GF-D8 (cell line): ENCODE measurements at places on chromosomes 5 and 9.

- DNase-seq = no peak
Observed at GRCh38 chr9:72338631-72339030, 26.4 kb downstream of the ZFAND5 start.

GRCh38 chr5:9743507-9743906, 113.4 kb upstream of the TAS2R1 start:
- DNase-seq = no peak

- no peak for DNase-seq
Observed at GRCh38 chr5:68011801-68012200, 203.8 kb upstream of the PIK3R1 start.

DNA sequence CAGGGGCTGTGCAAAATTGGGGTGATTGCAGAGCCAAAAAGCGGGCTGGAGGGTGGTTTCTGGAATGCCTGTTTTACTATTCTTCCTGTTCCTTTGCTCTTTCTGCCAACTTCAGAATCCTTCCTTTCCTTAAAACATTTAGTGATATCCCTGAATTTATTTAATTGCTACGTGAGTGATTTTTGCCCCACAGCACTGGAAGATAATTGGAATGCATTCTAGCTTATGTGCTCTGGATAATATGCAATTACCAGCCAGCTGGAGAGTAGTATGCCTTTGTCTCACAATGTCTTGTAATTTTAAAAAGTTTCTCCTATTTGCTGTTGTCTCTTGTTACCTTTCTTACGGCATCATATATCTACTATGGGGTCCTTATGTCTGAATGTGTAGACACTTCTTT, 115.8 kb downstream of the SMARCA2 start:
- DNase-seq = no peak

DNA sequence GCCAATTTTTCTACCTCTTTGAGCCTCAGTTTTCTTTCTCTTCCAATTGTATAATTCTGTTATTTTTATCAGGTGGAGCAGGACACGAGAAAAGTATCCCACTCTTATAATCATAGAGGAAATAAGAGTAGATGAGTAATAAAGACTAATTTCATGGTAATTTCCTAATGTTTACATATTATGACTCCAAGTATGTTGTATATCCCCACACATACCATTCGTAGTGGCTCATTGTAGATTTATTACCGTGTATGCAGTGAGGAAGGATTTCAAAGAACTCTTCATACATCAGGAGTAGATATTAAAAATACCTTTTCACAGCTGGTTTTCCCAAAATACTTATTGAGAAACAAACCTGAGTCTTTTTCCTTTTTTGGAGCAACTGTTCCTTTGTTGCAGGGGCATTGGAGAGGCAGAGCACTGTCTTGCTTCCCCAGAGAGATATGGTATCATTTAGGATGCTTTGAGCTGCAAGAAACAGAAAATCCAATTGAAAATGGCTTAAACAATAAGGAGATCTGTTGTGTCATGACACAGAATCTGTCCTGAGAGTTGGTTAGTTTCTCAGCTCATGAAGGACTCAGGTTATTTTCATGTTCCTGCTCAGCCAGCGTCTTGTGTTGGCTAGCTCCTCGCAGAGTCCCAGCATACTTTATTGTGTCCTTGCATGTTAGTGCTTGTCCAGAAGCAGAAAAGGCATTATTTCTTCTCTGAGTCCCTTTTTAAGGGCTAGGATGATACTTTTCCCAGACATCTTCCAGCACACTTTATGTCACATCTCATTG, 291.2 kb downstream of the ARHGAP26 start:
- no peak for DNase-seq

- DNase-seq = no peak
Observed at GRCh38 chr9:86324308-86324707, 29.9 kb downstream of the TUT7 start.

GRCh38 chr9:75996726-75997125, 106.3 kb downstream of the PCSK5 start:
- no peak for DNase-seq

DNA sequence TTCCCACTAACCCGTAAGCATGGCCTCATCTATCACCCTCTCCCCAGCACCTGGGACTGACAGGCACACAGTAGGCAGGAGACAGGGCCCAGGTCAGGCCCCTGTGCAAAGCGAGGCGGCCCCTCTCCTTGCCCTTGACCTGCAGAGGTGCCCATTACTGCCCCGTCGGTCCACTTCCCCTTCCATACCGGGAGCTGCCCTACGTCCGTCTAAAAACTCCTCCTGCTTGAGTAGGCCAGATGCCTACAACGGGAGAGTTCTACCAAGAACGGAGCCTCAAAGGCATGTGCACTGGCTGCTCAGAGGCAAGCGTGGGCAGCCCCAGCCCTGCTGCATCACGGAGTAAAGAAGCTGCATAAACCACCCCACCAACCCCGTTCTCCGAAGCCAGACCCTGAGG, 4.6 kb upstream of the DPH7 start:
- no peak for DNase-seq
